Activated CD8-positive, alpha-beta T cell treated with anti-CD3 and anti-CD28 coated beads for 36 hours (primary cell): ENCODE measurements at places on chromosomes 12 and 14. TPM values are rescaled to one million over a fixed set of nuclear protein-coding genes. Genes with fewer than 3 reads are reported as not detected.
A peak's percentile ranks its signal among the peaks of the same experiment; 100 is the strongest.

The AQP2 gene
- not detected for total RNA-seq

The DTD2 gene
- total RNA-seq = 25.4 TPM

The GALNT8 gene
- 0.38 TPM for total RNA-seq

The MUCL1 gene
- not detected for total RNA-seq

The DIO3 gene
- not detected for total RNA-seq

The IL22 gene
- total RNA-seq = not detected

The APOLD1 gene
- 5.7 TPM for total RNA-seq

- H3K4me3 ChIP-seq = no peak overlapping the region
- DNase-seq = no peak
- no peaks in the 10 kb centered on the region for H3K27me3 ChIP-seq
- H3K27ac ChIP-seq = no peak overlapping the region
- H3K36me3 ChIP-seq = peaks cover 14% of the 10 kb centered on the region
Measured at GRCh38 chr12:70353780-70354660, 12.1 kb upstream of the KCNMB4 start.

DNA sequence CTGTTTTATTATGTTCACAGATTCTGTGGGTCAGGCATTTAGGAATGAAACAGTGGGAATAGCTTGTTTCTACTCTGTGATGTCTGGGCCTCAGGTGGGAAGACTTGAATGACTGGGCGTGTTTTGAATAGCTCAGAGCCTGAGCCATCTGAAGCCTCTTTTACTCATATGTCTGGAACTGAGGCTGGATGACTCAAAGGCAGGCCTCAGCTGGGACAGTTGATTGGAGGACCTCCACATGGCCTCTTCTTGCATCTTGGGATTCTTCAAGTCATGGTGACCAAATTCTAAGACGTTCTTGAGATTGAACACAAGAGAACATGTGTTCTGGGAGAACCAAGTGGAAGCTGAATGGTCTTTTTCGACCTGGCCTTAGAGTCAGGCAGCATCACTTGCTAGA is 45.8 kb upstream of the TBX3 start:
- no peaks in the 10 kb centered on the region for H3K36me3 ChIP-seq
- no peak for DNase-seq
- H3K4me3 ChIP-seq = no peak overlapping the region
- no peak overlapping the region for H3K27ac ChIP-seq
- no peaks in the 10 kb centered on the region for H3K4me1 ChIP-seq
- peaks cover 1% of the 10 kb centered on the region for H3K27me3 ChIP-seq

GRCh38 chr12:1553987-1554982 is 40.1 kb downstream of the FBXL14 start:
- H3K4me3 ChIP-seq = peak overlapping the region; percentile 8
- peak overlapping the region; percentile 50 for H3K27ac ChIP-seq
- DNase-seq = peak; percentile 87
- H3K36me3 ChIP-seq = no peaks in the 10 kb centered on the region
- peaks cover 15% of the 10 kb centered on the region for H3K4me1 ChIP-seq

DNA sequence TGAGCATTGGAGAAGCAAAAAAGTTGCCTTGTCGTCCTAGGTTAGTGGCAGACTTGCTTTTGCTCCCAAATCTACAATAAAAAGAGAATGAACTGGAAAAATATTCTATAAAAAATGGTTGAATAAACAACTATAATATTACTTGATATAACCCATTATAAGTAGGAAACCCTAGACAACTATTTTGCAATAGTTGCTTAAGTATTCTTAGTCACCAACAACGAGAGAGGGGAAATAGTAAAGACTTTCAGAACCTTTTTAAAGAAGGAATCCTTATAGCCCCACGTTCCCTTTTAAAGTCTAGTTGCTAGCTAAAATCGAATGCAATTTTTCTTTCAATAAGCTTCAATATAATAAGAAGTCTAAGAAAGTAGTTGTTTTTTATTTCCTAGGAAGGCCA is 17.5 kb downstream of the AQP6 start:
- no peak for DNase-seq
- peaks cover 48% of the 10 kb centered on the region for H3K36me3 ChIP-seq
- peaks cover 4% of the 10 kb centered on the region for H3K4me1 ChIP-seq
- H3K4me3 ChIP-seq = no peak overlapping the region
- no peaks in the 10 kb centered on the region for H3K27me3 ChIP-seq

DNA sequence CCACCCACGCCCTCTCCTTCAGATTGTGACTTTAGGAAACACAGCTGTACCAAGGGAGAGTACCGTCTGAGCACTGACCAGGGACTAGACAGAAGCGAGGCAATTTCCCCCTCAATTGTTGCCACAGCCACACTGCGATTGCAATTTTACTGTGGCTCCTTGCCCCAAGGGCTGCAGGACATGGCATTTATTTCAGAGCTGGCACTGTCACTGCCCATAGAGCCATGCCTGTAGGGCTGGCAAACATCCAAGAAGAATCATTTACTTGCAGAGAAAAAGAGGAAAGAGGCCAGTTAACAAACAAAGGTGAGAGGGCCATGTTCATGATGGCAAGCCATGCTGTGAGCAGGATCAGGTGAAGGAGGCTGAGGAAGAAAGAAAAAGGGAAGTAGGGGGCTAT is 129.6 kb downstream of the EMP1 start:
- DNase-seq = no peak
- no peaks in the 10 kb centered on the region for H3K4me1 ChIP-seq
- H3K27me3 ChIP-seq = peaks cover 17% of the 10 kb centered on the region
- no peaks in the 10 kb centered on the region for H3K36me3 ChIP-seq
- H3K4me3 ChIP-seq = no peak overlapping the region

GRCh38 chr12:109714141-109714912 is 702 bp downstream of the FAM222A start:
- no peaks in the 10 kb centered on the region for H3K36me3 ChIP-seq
- DNase-seq = peak; percentile 54
- H3K4me3 ChIP-seq = peak overlapping the region; percentile 65
- no peak overlapping the region for H3K27ac ChIP-seq

GRCh38 chr12:39372929-39373328 is 70.0 kb downstream of the KIF21A start:
- no peaks in the 10 kb centered on the region for H3K27me3 ChIP-seq
- H3K27ac ChIP-seq = peak overlapping the region; percentile 52
- peak; percentile 40 for DNase-seq
- peak overlapping the region; percentile 2 for H3K4me3 ChIP-seq
- H3K4me1 ChIP-seq = peaks cover 31% of the 10 kb centered on the region

- peaks cover 12% of the 10 kb centered on the region for H3K4me1 ChIP-seq
- H3K27me3 ChIP-seq = peaks cover 5% of the 10 kb centered on the region
- no peak overlapping the region for H3K27ac ChIP-seq
- DNase-seq = peak; percentile 32
- H3K36me3 ChIP-seq = no peaks in the 10 kb centered on the region
- H3K4me3 ChIP-seq = no peak overlapping the region
Measured at GRCh38 chr12:94074980-94075629, 73.3 kb upstream of the PLXNC1 start.

- DNase-seq = no peak
- peaks cover 16% of the 10 kb centered on the region for H3K36me3 ChIP-seq
- H3K4me1 ChIP-seq = peaks cover 32% of the 10 kb centered on the region
- H3K27me3 ChIP-seq = peaks cover 9% of the 10 kb centered on the region
Measured at GRCh38 chr14:88562532-88562830, 356 bp upstream of the ZC3H14 start.

GRCh38 chr14:94491511-94491910 is 15.5 kb upstream of the SERPINA9 start:
- no peaks in the 10 kb centered on the region for H3K4me1 ChIP-seq
- no peak overlapping the region for H3K27ac ChIP-seq
- H3K4me3 ChIP-seq = no peak overlapping the region
- DNase-seq = no peak

- no peaks in the 10 kb centered on the region for H3K27me3 ChIP-seq
- peaks cover 4% of the 10 kb centered on the region for H3K36me3 ChIP-seq
- DNase-seq = no peak
- H3K4me3 ChIP-seq = no peak overlapping the region
- H3K4me1 ChIP-seq = peaks cover 48% of the 10 kb centered on the region
Measured at GRCh38 chr12:103908877-103909276, 21.3 kb upstream of the HSP90B1 start.

- DNase-seq = no peak
- no peak overlapping the region for H3K27ac ChIP-seq
- H3K4me3 ChIP-seq = no peak overlapping the region
- peaks cover 3% of the 10 kb centered on the region for H3K4me1 ChIP-seq
- peaks cover 12% of the 10 kb centered on the region for H3K27me3 ChIP-seq
Measured at GRCh38 chr14:32183151-32184058, 18.4 kb upstream of the RNU6-7 start.

DNA sequence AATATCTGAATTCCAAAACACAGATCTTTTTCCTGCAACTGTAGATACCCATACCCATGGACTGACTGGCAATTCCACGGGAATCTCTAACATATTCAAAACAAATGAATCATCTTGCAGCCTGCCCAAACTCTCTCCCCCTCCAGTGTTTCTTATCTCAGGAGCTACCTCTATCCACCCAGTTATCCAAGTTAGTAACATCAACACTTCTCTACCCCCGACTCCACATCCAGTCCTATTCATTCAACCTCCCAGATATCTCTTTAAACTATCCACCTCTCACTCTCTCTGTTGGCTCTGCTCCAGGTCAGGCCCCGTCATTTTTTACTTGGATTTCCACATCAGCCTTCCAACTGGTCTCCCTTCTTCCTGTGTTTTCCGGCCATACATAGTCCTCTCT is 6.7 kb upstream of the KCNH5 start:
- no peak overlapping the region for H3K4me3 ChIP-seq
- no peaks in the 10 kb centered on the region for H3K4me1 ChIP-seq
- H3K27me3 ChIP-seq = peaks cover 13% of the 10 kb centered on the region
- H3K36me3 ChIP-seq = no peaks in the 10 kb centered on the region
- no peak for DNase-seq
